ENCODE measurements at places on chromosomes 4 and X.

- DNase-seq: no peak
Observed at GRCh38 chr4:113943863-113944262, 35.6 kb downstream of the ARSJ start.

- no peak for DNase-seq
Observed at GRCh38 chr4:182225257-182225852, 17.8 kb upstream of the TENM3 start.

GRCh38 chr4:88690355-88690754 is 7.3 kb downstream of the NAP1L5 start:
- DNase-seq: no peak

GRCh38 chr4:24720436-24720835 is 74.9 kb upstream of the SOD3 start:
- DNase-seq: no peak

- no peak for DNase-seq
Observed at GRCh38 chr4:46503739-46504138, 113.8 kb upstream of the GABRA2 start.

DNA sequence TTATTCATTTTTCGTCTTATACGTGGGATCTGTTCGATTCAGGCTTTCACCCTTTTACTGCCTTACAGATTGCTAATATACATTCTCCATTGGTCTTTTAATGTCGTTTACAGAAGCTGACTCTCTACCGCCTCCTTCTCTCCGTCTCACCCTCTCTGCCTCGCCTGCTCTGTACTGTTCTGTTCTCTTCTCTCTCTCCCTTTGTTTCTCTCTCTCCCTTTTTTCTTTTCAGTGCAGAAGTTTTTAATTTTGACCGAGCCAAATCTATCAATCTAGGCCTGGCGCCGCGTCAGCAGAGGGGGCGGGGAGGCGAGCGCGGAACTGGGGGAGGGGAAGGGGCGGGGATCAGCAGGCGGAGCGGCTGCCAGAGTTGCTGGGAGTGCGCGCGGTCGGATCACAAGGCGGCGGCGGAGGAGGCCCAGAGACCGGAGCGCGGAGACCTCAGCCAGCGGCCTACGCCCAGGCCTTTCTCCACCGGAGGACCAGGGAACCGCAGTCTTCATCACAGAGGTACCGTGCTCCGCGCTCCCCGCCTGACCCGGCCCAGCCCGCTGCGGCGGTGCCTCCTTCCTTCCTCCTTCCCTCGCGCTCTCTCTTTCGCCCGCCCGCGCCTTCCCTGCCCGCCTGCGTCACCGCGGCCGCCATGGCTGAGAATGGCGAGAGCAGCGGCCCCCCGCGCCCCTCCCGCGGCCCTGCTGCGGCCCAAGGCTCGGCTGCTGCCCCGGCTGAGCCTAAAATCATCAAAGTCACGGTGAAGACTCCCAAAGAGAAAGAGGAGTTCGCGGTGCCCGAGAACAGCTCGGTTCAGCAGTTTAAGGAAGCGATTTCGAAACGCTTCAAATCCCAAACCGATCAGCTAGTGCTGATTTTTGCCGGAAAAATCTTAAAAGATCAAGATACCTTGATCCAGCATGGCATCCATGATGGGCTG is at the start of gene UBQLN2:
Gene UBQLN2, plus strand, starts transcription at position 397 of the 931 bp plus-strand sequence. Its CDS starts 247 bp downstream, at position 644.
- peak; percentile 74 for DNase-seq

DNA sequence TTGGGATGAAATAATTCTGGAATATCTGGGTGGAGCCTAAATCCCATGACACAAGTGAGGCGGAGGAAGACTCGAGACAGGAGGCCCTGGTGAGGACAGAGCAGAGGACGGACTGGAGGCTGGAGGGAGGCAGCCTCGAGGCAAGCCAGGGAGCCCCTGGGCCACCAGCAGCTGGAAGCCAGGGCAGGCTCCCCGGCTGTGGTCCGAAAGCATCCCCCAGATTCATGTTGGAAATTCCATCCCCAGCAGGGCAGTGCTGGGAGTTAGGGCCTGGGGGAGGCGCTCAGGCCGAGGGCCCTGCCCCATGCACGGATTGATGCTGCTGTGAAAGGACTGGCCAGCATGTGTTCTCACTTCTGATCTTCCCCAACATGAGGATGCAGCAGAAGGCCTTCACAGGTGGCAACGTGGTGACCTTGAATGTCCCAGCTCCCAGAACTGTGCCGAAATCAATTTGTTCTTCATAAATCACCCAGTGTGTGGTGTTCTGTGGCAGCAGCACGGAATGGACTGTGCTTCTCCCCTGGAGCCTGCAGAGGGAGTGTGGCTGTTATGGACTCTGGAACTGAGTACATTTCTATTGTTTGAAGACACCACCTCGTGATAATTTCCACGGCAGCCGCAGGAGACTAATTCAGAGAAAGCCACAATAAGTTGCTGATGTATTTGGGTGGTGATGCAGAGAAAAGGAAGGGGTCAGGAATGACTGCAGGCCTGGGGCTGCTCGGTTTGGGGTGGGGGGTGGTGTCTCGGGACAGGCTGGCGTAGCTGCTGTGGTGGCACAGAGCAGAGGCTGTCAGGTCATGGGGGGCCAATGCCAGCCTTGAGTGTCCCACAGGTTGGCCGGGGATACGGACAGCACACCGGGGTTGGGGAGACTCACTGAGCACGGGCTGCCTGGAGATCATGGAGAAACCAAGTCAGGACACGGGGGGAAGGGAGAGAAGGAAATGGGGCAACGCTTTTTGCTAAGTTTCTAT is 56.9 kb downstream of the PCGF3 start:
- DNase-seq: no peak
